ENCODE measurements at places on chromosomes 6 and 20.

DNA sequence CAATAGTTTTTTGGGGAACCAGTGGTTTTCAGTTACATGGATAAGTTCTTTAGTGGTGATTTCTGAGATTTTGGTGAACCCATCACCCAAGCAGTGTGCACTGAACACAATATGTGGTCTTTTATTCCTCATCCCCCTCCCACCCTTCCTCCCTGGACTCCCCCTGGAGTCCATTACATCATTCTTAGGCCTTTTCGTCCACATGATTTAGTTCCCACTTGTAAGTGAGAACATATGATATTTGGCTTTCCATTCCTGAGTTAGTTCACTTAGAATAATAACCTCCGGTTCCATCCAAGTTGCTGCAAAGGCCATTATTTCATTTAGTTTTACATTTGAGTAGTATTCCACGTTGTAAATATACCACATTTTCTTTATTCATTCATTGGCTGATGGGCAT is 28.3 kb downstream of the RPP40 start:
- DNase-seq = no peak

DNA sequence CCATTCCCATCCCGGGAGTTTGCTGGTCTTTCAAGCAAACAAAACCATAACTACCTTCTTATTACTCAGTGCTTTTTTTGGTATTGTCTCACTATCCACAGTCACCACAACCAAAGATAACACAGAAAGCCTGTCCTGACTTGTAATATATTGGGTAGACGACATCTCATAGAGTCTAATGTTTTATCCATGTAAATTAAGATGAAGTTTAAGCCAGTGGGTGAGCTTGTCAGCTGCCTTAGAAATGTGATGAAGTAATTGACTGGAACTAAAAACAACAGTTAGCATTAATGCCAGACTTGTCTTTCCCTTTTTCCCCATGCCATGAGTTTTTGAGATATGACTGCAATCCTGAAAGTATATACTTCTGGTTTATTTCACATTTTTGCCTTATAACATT is 282.7 kb upstream of the PRDM1 start:
- no peak for DNase-seq

GRCh38 chr20:53829255-53829723 is 235.7 kb upstream of the ZNF217 start:
- peak; percentile 85 for DNase-seq

GRCh38 chr20:21514553-21515251 is 838 bp upstream of the NKX2-2 start:
- DNase-seq = peak; percentile 72

DNA sequence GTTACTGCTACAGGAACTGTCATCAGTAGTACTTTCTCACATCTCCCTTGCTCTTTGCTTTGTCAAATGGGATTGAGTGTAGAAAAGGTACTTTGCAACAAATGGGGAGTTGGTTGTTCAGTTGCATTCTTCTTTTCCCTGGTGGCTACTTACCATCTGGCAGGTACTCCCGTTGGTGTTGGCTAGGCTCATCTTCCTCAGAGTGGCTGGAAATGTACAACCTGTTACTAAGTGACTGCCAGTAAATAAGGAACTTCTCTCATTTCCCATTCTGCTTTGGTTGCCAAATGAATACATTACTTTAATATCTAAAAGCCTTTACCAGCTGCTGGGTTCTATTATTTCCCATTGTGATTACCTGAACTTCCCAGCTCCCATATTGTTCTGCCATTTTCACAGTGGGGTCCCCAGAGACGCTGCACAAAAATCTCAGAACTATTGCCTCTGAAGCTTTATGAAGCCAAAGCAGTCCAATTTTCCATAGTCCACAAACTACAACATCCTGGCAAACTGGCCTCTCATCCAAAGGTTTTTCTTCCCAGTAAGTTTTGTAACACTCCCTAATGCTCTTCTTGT is 229.7 kb upstream of the HTR1E start:
- DNase-seq = no peak

GRCh38 chr6:108452711-108453195 is 108.0 kb upstream of the FOXO3 start:
- DNase-seq = no peak

GRCh38 chr6:70412252-70413113 is 825 bp upstream of the FAM135A start:
- DNase-seq = no peak
